ENCODE measurements at places on chromosomes 1 and 21. TPM values are rescaled to one million over a fixed set of nuclear protein-coding genes. Genes with fewer than 3 reads are reported as not detected.

Gene PARP1
- total RNA-seq = 175 TPM

- peak; percentile 56 for DNase-seq
These were observed 37.2 kb downstream of the SLC2A7 start for GRCh38 chr1:8989061-8989460.

- no peak for DNase-seq
These were observed 8.8 kb downstream of the MYCL start for GRCh38 chr1:39892601-39893595.

DNA sequence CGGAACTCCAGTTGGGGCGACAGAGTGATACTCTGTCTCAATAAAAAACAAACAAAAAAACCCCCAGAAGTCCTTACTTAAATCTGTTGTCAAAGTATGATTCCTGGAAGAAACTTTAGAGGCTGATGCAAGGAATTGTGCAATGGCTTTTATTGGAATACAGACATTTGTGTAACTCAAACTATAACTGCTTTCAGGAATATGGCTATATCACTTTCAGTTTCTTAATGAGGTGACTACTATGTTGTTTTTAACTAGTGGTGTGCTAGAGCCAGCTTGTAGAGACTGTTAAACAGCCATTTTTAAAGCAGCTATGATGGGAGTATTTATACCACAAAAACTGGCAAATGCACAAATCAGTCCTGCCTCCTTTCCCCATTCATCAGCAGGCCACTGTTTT, 22.7 kb upstream of the DNAJC28 start:
- DNase-seq = no peak

DNA sequence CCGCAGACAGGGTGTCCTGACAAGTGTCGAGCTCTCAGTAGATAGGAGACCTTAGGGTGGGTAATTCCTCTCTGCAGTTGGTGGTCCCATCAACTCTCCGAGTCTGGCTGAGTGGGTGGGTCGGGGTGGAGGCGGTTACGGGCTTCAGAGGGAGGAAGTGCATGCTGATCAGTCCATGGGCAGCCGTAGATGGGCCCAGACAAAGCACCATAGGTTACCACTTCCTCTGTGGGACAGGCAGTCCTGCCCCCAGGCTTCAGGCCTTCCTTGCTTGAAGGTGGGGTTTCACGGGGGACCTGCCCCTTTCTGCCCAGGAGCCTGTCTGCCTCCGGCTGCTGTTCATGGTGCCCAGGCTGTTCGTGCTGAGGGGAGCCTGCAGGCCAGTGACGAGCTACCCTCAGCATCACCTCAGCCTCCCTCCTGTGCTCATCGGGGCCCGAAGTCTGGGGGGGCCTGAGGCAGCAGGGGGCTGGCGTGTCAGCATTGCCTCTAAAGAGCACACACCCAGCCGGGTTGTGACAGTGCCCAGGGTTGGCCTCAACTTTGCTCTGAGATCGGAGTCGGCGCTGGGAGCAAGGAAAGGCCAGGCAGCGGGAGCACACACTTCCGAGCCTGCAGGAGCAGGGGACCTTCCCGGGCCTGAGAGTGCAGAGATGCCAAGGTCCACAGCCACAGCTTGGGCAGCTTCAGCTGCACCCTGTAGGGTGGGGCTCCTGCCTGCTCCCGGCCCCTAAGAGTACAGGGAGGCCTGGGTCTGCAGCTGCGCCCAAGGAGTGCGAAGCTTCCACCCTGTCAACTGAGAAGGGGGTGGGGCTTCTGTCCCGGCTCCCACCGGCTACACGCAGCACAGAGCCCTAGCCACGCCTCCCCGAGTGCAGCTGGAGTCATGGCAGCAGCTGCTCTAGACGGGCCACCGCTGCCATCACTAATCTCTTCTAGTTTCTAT, 225.4 kb upstream of the NRIP1 start:
- peak; percentile 76 for DNase-seq

DNA sequence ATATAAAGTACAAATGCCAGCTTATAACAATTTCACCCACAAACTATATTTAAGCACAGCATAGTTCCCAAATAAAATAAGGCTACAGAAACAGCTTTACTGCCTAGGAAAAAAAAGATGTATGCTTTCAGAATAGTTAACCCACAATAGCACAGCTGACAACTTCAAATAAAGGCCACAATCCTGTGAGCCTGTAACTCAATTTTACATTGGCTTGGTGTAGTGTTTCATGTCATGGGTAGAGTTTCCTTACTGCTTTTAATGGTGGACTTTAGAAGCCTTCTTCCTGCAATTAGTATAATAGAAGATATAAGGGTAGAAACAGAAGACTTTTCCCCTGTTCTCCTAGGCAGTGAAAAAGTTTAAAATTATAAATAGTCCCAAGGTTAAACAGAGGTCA, 44.3 kb upstream of the ZC3H11B start:
- no peak for DNase-seq

- DNase-seq = peak; percentile 37
These were observed 25.1 kb downstream of the COL6A2 start for GRCh38 chr21:46122758-46123683.

DNA sequence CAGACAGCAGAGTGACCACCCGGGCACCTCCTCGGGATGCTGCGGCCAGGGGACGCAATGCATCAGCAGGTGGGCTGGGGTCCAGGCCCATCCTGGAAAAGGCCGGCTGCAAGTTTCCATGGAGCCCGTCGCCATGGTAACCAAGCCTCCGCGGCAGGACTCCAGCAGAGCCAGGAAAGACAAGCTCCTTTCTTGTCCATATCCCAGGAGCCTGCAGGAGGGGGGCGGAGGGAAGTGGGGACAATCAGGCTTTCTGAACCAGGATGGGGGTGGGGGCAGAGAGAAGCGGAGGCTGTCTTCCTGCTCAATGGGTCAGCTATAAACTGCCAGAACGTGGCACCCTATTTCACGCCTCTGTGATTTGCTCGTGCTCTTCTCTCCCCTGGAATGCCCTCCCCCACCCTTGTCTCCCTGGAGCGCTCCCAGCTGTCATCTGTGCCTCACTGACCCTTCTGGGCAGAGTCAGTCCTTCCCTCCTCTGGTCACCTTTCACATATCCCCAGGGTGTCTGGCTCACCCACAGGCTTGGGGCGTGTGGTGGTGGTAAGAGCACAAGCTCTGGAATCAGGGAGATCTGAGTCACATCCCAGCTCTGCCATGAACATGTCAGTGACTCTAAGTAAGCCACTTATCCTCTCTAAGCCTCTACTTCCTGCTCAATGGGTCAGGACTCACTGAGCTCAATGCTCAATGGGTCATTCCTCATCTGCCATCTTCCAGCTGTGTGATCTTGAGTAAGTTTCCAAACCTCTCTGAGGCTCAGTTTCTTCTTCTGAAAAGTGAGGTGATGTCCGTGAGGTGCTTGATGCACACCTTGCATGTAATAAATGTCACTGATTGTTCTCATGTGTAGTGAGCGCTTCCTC, 58.9 kb upstream of the LAPTM5 start:
- no peak for DNase-seq

Measured in spleen (tissue), 13 donors.